Brain (organoid and tissue), 16 donors: ENCODE measurements at places on chromosomes 2 and 18.
A peak's percentile ranks its signal among the peaks of the same experiment; 100 is the strongest.

DNA sequence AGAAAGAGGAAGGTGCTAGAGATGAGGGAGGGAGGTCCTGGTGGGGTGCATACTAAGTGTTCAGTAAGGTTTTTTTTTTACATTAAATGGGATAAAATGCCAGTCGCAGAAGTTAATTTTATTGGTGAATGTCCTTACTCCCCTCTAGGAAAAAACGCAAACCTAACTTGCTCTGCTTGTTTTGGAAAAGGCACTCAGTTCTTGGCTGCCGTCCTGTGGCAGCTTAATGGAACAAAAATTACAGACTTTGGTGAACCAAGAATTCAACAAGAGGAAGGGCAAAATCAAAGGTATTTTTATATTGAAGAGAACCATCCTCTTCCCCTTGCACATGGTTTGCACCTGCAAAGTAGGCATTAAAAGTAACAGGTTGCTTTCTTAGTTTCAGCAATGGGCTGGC, 12.7 kb upstream of the IL18R1 start:
- no peak for DNase-seq

DNA sequence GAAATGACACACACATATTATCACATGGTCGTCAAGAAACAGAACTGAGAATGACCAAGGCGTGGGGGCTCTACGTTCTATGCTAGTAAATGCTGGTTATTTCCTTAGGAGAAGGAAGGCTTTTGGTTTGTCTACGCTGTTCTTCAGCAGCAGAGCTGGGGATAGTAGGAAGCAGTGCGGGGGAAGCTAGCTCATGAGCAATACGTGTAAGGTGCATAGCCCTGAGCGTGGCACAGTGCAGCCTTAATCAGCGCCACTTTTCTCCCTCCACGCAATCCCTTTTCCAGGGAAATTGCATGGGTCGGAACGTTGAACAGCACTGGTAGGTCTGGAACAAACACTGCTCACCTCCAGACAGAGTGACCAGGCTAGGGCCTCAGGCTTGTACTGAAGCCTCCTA, 199.6 kb upstream of the FBXO11 start:
- no peak for DNase-seq

GRCh38 chr2:227973241-227973640, 101.8 kb downstream of the DAW1 start:
- no peak for DNase-seq

DNA sequence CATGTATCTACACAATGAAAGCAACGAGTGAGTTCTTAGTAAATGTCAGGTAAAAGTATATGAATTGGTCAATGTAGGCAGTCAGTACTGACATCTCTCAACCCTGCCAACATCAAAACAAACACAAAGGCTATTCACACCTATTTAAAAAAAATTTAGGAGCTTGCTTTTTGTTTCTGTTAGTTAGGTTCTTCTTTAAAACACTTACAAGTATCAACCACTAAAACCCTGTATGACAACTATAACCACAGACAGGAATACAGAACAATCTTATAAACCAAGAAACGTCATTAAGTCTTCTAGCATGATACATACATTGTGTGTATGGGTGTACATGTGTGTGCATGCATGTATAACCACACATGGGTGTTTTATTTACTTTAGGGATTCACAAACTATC, 131.0 kb downstream of the TCF4 start:
- no peak for DNase-seq

- DNase-seq: no peak
Measured at GRCh38 chr2:178806543-178806942, 680 bp downstream of the TTN start.

DNA sequence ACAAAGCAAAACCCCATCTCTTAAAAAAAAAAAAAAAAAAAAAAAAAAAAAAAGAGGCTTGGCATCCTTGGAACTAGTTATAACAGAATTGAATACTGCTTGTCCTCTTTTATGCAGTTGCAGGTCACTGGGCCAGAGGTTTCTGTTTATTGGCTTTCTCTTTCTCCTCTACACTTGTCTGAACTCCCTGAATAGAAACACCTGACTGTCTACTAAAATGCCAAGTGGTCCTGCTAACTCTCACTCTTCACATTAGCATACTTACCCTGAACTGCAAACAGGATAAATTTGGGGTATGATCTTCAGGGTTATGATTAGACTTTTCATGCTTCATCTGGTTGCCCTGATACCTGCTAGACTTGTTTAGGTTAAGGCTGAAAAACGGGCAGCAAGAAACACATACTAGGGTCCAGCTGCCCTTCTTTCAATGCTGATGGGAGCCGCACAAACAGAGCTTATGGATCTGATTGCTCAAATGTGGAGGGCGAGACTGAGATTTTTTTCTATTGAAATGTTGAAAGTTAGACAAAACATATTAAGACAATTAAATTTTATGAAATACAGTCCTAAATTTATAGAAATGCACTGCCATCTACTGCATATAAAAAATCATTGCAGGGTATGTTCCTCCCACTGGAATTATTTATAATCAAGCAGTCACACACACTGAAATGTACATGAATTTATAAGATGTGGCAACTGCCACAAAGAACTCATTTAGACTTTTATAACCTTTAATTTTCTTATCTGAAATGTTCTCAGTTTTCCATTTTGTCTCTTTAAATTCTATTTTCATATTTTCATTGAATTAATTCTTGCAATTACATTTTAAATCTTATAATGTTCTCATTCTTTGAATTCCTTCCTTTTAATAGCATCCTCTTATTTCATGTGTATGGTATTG, 40.8 kb downstream of the GTF3C3 start:
- peak; percentile 42 for DNase-seq

DNA sequence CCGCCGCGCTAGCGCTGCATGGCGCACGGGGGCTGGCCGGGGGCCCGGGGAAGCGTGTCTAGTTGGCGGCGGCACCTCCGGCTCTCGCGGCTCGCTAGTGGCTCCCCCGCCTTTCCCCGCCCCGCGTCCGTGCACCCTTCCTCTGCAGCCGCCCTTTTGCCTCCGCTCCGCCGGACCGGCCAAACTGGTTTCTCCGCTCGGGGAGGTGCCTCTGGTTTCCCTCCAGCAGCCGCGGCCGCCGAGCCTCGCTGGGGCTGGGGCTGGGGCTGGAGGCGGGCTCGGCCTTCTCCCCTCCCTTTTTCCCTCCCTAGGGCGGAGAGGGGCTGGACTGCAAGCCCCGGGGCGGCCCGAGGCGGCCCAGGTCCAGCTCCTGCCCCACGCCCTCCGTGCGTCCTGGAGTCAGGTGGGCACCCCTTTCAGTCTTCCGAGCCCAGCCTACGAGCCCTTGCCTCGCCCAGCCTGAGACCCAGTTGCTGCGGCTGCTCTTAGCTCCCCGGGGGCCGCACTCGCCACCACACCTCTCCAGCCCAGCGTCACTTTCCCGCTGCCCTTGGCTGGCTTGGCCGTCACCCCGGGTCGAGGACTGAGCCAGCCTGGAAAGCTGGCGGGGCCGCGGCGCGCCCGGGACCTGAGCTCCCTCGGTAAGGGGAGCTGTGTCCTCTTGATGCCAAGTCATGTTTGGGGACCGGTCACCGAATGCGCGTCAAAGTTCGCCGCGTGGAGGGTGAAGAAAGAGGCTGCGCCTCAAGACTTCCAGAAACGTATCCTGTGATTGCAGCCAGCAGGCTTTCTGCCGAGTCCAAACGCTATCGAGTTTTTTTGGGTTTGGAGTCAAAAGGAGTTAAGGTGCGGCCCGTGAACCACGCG, at the start of gene ATP8B1:
TSS of gene ATP8B1 (minus strand) at position 213 of the 867 bp plus-strand sequence. CDS start 71,508 bp downstream, outside the sequence.
- peak; percentile 25 for DNase-seq
